Fibroblast of the aortic adventitia (primary cell): ENCODE measurements at places on chromosomes 11 and 22. TPM values are rescaled to one million over a fixed set of nuclear protein-coding genes. Genes with fewer than 3 reads are reported as not detected.

ANKK1 gene
- total RNA-seq = not detected in 2 replicates

LRP4 gene
- 4.7 and 9.7 TPM in 2 replicates for total RNA-seq

RIMBP3B gene
- total RNA-seq = 0.09 TPM in 1 of 2 replicates, not detected in the other

PRG3 gene
- total RNA-seq = not detected in 2 replicates

ANO5 gene
- total RNA-seq = 0.16 TPM in 1 of 2 replicates, not detected in the other
